ENCODE measurements at places on chromosomes 11 and 22.
A peak's percentile ranks its signal among the peaks of the same experiment; 100 is the strongest.

DNA sequence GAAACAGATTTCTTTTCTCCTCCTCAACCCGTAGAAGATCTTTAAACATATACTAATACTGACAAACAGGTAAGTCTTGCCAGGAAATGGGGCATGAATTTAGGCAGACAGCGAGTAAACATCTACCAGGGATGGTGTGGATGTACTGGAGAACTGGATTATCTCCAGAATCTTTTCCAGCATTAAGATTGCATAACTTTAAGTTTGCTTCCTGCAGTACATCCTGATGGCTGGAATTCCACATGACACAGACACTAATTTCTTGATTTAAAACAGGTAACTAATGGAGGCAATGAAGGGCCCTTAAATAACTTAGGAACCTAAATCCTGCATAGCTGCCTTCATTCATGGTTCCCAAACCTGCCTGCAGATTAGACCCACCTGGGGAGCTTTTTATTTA is 40.7 kb downstream of the JHY start:
- ATAC-seq, result no peak

- ATAC-seq, result no peak
These were observed 469 bp downstream of the KCNK7 start for GRCh38 chr11:65595131-65595530.

- ATAC-seq, result no peak
These were observed 115.0 kb upstream of the NNMT start for GRCh38 chr11:114181195-114181594.

- ATAC-seq, result no peak
These were observed 10.9 kb downstream of the MTNR1B start for GRCh38 chr11:92980312-92980711.

DNA sequence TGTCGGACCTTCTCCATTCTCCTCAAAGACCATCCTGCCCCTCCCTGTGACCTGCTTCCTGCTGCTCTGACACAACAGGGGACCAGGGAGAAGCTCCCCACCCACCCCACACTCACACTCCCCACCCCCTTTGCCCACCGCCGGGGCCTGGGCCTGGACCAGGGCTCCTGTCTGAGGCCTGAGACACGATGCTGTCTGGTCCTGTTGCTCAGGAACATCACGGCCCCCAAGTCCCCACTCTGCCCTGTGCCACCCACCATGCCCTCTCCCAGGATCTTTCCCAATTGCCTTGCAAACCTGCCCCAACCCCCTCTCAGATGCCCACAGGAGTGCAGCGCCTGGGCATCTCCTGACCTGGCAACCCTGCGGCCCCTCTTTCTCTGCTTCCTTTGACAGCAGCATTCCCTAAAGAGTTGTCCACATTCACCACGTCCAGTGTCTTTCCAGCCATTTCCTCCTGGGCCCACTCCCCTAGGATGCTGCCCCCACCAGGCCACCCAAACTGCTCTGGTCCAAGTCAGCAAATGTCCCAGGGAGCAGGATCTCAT is 10.8 kb downstream of the CSF2RB start:
- ATAC-seq, result no peak

GRCh38 chr11:70063121-70063520 is 15.0 kb upstream of the ANO1 start:
- no peak for ATAC-seq

- no peak for ATAC-seq
These were observed 2.4 kb upstream of the TRABD start for GRCh38 chr22:50183141-50183971.

- no peak for ATAC-seq
These were observed 32.4 kb downstream of the SCGB1A1 start for GRCh38 chr11:62451241-62451621.

DNA sequence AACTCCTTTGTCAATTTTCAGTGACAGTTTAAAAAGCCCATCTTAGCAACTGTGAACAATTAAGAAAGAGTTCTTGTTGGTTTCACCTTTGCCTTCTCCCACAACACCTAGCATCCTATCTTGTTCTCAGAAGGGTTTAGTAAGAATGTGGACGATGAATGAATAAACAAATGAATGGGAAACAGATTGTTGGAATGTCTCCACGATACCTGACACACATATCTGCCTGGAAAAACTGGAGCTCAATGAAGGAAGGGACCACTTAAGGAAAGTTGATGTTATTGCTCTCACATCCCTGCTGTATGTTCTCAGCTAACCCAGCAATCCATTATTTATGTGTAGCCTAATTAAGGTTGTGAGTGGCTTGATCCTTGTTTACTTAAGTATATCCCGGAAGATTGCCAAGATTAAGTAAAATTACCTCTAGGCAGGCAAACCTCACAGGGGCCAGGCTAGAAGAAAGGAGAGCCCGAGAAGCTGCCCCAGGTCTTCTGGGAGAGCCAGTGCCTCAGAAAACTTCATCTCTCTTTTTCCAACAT is 286.4 kb downstream of the NXPE2 start:
- no peak for ATAC-seq

GRCh38 chr22:17742527-17742902 is 31.8 kb downstream of the BID start:
- peak; percentile 88 for ATAC-seq

DNA sequence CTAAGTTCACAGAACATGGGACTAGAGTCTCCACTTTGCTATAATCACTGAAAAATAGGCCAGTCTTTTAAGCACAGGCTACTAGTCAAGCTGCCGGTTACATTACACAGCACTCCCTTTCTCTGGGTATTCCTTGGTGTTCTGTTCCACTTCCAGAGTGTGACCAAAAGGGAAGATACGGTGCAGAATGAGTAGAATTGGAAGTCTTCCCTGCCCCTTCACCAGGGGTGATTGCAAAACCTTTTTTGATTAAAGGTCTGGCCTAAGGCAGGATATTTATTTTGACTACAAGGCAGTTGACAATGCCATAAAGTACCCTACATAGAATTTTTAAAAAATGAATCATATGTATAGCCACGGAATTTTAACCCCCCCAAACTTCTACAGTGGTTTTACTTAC is 59.6 kb upstream of the ADORA2A start:
- no peak for ATAC-seq

- no peak for ATAC-seq
These were observed 50.0 kb upstream of the CLTCL1 start for GRCh38 chr22:19341500-19341899.

DNA sequence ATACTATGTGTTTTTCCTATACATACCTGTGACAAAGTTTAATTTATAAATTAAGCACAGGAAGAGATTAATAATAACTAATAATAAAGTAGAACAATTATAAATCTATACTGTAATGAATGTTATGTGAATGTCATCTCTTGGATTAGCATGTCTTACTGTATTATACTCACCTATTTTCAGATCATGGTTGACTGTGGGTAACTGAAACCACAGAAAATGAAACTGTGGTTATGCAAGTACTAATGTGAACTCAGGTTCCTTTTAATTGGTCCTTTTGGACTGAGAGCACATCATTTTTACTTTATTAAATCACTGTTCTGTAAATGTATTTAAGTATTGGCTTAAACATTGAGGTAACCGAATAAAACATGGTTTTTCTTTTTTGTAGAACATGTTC is 108.8 kb downstream of the PPP6R3 start:
- ATAC-seq, result no peak

DNA sequence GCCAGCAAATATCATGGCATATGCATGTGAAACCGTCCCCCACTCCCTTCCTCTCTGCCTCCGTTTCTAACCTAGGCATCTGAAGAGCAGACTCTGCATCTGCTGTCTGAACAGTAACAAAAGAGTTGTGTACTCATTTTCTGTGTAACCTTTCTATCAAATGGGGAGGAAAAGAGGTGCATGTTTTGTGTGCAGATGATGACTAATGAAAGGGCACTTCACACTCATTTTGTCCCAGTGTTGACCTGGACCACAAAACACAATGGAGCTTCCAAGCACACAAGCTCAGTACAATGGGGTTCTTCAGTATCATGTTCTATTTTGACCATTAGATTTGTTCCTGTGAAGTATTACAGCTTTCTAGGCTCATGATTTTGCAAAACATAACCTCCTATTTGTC is 13.0 kb downstream of the JHY start:
- ATAC-seq, result no peak

- ATAC-seq, result no peak
These were observed 10.4 kb downstream of the P2RY2 start for GRCh38 chr11:73228268-73229134.

DNA sequence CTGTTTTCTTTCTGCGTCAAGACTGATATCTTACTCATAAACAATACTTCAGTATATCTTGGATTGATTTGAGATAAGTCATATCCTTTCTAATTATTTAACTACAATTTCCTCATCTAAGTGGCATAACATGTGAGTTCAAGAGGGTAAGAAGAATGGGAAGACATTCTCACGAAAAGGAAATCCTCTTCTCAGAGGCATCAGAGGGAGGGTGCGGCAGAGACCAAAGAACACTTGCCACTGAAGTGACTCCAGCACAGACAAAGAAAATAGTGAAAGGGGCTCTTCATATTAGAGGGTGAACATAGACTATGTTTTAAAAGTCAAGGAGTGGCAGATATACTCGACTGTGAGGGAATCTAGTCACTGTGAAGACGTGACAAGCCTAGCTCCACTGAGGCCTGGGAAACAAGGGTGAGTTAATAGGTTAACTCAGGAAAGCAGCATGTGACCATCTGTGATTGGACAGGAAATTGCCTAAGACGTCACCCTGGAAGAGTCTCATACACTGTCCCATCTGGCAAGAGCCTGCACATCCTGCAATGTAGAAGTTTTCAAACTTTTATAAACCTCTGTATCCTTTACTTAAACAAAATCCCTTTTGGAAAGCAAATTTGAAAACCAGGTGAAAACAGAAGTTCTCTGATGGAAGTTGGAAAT is 1.9 kb upstream of the MMP1 start:
- ATAC-seq, result no peak

- no peak for ATAC-seq
These were observed 31.2 kb upstream of the LINC01488 start for GRCh38 chr11:69450064-69450856.

DNA sequence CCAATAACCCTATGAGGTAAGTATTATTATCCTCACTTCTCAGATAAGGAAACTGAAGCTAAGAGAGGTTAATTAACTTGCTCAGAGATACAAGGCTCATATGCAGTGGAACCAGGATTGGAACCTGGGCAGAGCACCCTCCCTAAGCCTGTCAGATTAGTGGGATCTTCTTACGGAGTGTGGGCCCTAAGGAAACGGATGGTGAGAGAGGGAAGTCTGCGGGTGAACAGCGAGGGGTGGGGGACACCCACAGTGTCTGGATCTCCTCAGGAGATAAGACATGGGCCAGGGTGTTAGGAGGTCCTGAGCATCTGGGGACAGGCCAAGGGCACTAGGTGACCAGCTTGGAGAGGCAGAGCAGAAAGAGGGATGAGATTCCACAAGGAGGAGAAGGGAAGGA is 376.0 kb downstream of the CADM1 start:
- no peak for ATAC-seq

DNA sequence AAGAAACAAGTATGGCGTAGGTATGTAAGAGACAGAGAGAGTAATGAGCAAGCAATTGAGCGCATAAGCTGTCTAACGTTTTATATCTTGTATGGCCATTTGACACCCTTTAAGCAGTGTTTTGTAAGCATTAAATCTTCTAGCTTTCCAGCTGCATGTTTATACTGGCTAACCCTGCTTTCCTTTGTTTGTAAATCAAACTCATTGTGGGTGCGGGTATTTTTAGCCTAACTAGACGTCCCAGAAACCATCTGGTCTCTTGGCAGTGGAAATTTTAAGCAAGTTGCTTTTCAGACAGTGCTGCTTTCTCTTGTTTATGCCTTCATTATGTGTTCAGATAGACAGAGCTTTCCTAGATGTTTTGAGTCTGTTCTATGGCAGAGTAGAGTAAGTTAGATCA is 73.5 kb downstream of the RNF169 start:
- no peak for ATAC-seq

DNA sequence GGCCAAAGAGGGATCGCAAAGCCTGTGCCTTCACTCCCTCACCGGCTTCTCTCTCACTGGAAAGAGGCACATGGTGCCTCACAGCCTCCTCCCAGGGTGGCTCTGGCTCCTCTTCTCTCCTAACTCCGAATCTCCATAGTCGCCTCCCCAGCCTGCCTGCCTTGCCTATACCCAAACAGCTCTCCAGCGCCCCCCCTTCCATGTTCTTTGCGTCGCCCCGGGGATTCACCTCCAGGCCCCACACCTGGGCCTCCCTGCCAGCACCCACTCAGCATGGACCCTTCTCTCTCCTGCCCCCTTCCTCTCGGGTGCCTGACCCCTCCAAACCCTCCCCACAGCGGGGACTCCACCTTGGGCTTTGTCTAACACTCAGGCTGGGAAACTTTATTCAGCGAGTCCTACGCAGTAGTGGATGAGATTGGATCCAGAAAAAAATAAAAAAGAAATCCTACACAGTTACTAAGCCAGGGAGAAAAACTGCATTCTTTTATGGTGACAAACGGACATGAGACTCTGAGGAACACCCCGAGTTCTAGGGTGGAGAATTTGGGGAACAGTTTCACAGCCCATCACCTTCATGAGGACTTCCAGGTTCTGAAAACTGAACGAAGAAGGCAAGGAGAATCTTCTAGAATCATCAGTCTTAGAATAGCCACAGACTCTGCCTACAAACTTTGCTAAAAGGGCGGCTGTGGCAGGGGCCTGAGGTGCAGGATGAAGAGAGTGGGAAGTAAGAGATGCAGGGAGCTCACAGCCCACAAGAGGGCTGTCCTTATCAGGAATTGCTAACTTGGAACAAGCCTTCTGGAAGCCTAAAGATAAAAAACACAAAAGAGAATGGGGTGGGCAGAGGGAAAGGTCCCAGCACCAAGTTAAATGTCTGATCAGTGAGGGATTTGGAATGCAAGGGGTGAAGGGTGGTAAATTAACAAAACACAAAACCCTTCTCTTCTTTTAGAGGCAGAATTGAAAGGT is 5.3 kb downstream of the PPM1F start:
- ATAC-seq, result no peak

- peak; percentile 64 for ATAC-seq
These were observed 29.9 kb downstream of the IL10RA start for GRCh38 chr11:118016104-118016503.

DNA sequence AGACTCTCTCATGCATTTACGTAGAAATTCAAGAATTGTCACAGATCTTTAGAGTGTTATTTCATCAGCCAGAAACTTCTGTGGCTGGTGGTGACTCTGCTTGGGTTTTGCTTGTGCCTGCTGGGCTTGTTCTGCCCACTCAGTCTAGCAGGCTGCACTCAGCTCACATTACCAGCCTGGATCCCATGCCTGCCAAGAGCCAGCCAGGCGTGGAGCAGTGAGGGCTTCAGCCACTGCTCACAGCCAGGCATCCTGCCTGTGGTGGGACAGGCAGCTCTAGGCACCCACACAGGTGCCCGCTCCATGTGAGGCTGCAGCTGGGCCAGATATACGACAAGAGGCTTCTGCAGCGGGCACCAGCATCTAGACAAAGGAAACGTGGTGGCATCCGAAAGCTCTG is 1213.3 kb upstream of the RAG2 start:
- ATAC-seq, result no peak

Data from stimulated activated memory B cell treated with anti-CD40 and anti-IgM and Interleukin-4, amounts not matched to agents 10 μg/mL and 1 μg/mL and 100 μg/mL, for 72 hours (primary cell).